NCI-H1930 (cell line): ENCODE measurements at places on chromosomes 16 and 17.

DNA sequence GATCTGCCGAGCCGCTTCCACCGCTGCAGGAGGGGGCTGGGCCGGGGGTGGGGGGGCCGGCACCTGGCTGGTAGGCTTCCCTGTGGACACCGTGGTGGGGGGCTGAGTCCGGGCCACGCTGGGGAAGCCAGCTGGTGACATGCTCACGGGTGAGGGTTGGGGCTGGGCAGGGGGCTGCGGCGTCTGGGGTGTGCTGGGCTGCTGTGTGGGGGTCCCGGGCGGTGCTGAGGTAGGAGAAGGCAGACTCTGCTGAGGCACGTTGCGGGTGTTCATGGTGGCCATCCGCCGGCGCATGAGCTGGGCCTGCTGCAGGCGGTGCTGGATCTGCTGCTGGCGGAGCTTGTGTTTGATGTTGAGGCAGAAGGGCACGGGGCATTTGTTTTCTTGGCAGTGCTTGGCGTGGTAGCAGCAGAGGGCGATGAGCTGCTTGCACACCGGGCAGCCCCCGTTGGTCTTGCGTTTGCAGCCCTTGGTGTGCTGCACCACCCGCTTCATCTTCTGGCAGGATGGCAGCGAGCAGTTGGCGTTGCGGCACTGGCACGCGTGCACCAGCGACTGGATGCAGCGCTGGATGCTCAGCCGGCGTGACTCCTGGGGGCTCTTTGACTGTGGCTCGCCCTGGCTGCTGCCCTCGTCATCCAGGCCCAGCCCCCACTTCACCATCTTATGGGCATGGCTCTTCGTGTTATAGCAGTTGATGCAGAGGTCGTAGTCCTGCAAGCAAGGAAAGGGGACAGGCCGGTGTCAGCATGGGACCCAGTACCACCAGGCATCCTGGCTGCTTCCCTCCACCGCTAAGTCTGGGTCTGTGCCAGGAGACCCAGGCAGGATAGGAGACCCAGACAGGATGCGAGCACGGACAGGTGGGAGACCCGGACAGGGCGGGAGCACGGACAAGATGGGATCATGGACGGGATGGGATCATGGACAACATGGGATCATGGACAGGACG, 12.1 kb upstream of the TRAP1 start:
- no peak for DNase-seq

DNA sequence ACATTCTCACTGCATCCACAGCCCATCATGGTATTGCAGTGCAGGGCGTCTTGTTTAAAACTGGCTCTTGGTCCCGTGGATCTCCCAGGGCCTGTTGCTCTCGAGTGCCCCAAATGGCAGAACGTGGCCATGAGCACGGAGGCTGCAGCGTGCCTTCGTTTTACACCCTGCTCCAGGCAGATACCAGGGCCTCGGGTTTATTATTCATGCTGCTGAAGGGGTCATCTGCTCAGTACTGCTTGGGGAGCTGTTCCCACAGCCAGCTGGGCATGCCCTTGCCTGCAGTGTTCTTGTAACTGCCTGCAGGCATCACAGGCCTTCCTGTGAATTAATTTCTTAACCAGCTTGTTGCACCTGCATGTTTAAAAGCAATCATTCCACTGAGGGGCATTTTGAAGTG, 129.7 kb upstream of the CHMP6 start:
- no peak for DNase-seq

DNA sequence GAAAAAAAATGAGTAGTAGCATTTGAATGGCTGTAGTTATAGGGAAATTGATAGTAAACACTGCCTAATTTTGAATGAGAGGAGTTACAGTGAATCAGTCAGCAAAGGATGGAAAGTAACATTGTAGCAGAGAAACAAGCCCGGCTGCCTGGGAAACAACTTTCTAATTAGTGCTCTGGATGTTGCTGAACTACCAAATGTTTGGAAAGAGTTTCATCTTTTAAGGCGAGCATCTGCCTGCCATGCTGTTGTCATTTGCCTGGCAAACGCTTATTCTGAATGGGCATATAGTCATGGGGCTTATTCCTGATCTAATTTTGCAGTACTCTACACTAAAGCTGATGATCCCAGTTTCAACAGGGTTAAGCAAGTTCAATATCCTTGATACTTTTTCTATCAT, 138.6 kb downstream of the CDH11 start:
- no peak for DNase-seq

GRCh38 chr16:35011-35677, 18.3 kb downstream of the POLR3K start:
- no peak for DNase-seq

DNA sequence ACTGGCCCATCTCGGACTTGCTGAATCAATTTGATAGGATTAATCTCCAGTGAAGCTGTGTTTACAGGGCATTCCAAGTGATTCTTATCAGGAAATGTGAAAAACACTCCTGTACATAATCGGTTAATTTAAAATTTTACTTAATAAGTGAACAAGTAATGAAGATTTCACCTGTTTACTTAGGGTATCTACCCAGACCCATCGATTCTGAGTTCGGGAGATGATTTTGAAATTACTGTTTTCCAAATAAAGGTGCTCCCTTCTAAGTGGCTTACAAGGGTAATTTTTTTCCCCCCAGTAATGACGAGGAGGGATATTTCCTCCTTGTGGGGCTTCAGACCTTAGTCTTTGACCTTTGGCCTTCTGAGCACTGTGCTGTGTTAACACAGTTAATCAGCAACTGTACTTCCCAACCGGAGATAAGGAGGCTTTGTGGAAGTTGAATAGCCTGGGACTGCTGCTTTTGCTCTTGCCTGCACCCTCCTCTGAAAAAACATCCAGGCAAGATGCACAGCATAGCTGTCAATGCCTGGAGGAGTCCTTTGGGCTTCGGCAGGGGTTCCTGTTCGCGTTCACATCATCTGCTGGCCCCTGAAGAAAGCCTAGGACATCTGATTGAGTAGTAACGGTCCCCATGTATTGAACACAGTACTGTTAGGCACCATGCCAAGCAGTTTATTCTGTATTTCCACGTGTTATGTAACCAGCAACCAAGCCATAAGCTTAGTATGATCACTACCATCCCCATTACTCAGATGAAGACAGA, 1.8 kb downstream of the FAHD1 start:
- no peak for DNase-seq

DNA sequence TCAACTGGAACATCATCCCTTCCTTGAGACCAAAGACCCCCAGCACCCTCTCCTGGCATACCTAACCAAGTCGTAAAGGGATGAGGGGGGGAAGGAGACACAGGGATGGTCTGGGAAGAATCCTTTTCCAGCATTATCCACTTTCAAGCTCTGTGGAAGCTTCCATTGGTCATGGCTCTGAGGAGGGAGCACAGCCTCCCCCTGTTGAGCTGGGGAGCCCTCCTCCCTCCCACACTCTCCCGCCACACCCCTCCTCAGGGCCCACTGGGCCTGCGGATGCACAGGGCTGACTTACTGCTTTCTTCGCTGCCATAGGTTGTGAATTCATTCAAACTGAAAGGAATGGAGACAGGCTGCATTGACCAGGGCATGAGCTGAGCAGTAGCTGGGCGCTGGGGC, 12.4 kb downstream of the CSF3 start:
- DNase-seq, result no peak

DNA sequence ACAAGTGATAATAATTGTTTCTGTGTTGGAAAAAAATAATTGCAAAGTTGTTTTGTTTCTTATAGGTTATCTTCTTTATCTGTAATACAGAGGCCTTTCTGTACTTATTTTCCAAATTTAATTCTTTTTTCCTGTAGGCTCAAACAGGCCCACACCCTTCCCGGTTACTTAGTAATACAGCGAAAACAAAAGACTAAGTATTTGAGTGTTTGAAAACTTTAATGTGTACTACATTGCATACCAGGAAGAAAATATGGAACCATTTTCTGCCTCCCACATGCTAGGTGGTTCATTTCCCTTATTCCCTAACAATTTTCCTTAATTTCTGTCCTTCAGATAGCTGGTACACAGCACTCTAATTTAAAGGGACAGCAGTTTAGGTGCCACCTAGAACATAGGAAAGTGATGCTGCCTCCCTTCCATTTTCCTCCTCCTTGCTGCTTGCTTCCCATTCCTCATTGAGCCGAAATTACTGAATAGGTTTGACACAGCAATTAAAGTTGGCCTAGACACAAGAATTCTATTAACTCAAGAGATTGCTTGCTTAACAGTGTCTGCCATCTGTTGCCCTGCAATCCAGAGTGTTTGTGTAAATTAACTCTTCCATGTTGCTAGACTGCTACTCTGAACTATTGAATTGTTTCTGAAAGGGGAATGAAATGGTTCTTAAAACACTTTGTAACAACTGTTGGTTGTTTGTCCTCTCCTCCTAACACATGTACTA, 24.2 kb downstream of the CYB5B start:
- no peak for DNase-seq

DNA sequence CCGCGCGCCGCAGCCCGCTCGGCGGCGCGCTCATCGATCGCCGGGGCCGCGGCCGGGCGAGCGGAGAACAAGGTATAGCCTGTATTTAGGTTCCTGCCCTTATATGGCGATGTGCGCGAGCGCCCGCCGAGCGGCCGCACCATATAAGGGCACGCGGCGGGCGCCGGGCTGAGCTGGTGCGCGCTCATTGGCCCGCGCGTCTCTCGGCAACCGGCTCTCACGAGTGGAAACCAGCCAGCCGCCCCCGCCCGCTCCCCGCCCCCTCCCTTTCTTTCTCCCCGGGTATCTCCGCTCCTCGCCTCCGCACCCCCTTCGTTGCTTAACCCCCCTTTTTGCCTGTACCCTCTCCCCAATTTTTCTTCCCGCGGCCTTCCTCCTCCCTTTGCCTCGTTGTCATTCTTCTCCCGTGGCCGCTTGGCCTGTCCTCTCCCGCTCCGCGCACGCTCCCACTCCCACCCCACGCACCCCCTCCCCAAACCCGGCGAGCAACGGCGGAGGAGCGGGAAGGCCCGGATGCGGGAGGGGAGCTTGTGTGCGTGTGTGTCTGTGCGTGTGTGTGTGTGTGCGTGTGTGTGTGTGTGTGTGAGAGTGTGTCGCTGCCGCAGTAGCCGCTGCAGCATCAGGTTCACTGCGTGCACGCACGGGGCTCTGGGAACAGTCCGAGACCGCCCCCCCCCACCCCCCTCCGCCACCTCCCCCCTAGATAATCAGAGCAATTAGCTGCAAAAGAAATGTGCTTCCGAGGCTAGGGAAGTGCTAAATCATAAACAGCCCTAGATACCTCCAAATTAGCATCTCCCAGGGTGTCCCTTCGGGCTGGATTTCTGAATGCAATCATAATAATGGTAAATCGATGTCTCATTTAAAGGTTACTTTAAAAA, 13.5 kb upstream of the CBX8 start:
- peak; percentile 96 for DNase-seq

DNA sequence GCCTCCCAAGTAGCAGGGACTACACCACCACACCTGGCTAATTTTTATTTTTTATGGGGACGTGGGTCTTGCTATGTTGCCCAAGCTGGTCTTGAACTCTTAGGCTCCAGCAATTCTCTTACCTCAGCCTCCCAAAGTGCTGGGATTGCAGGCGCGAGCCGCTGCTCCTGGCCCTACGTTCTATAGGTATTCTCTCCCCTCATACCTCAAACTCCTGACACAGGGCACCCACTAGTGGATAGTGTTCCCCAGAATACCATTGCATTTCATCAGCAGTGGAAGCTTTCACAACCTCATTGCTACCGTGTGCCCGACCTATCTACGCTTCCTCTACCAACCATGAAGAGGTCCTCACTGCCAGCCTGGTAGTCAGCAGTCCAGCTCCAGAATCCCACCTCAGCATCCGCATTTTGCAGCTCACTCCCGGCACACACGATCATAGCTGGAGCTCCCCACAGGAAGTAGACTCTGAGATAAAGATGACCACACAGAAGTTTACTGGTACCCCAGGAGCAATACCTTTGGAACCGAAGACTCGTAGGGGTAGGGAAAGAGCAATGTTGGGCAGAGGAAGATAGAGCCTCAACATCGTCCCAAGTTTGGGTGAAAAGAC, 9.3 kb downstream of the CTRB2 start:
- DNase-seq, result no peak

GRCh38 chr16:55116165-55116920, 185.7 kb downstream of the IRX5 start:
- DNase-seq, result no peak

DNA sequence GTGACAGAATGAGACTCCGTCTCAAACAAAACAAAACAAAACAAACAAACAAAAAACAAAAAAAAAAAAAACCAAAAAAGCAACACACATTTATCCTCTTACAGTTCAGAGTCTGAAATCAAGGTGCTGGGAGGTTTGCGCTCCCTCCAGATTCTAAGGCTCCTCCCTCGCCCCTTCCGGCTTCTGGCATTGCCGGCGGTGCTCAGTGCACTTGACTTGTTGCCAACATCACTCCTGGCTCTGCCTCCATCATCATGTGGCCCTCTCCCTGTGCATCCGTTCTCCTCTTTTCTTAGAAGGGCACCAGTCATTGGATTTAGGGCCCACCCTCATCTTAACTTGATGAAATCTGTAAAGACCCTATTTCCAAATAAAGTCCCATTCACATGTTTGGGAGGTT, 73.8 kb downstream of the RBFOX3 start:
- DNase-seq, result no peak

DNA sequence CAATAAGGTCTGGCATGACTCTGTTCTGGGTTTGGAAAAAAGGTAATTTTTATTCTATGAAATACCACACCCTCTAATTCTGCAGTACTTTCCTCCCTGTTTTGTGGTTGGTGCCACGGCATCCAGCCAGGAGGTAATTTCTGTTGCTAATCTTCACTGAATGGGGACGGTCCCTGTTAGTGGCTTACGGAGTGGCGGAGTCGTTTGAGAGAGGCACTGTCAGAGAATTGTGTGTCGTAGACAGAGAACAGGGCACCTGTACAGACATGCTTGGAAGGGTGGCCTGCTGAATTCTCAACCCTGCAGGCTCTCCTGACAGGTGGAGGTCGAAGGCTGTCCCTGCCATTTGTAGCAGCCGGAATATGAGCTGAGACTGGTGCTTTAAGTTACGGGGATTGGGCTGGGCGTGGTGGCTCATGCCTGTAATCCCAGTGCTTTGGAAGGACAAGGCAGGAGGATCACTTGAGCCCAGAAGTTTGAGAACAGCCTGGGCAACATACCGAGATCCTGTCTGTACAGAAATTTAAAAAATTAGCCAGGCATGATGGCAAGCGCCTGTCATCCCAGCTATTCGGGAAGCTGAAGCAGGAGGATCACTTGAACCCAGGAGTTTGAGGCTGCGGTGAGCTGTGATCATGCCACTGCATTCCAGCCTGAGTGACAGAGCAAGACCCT, 33.2 kb downstream of the EEF2K start:
- no peak for DNase-seq

DNA sequence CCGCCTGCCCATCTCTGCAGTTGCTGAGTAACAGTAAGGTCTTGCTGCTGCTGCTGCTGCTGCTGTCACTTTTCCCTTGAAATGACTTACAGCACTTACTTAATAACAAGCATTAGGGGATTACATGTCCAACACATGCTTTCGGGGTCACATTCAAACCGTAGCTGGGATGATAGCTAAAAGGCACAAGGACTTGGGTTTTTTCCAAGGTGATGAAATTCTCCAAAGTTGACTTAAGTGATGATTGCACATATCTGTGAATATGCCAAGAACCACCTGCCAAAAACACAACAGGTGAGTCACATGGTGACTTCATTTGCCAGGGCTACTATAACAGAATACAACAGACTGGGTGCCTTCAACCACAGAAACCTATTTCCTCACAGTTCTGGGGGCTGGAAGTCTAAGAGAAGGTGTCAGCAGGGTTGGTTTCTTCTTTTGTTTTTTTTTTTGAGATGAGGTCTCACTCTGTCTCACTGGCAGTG, 121.9 kb upstream of the TNRC6C start:
- no peak for DNase-seq
